ENCODE measurements at places on chromosomes 12 and 14. TPM values are rescaled to one million over a fixed set of nuclear protein-coding genes. Genes with fewer than 3 reads are reported as not detected.

Gene RASSF8
- 32.9 TPM for polyA plus RNA-seq

Gene CLEC4E
- 0.30 TPM for polyA plus RNA-seq

Gene CMKLR1
- 12.7 TPM for polyA plus RNA-seq

Gene C14orf132
- 37.2 TPM for polyA plus RNA-seq

Gene STAB2
- polyA plus RNA-seq: 31.7 TPM

Gene RD3L
- 0.28 TPM for polyA plus RNA-seq

Gene SMIM41
- polyA plus RNA-seq: 2.0 TPM

Gene COX8C
- polyA plus RNA-seq: 0.41 TPM

GRCh38 chr12:120846721-120847120 is 57.4 kb downstream of the SPPL3 start:
- H3K4me3 ChIP-seq: no peak overlapping the region
- peaks cover 12% of the 10 kb centered on the region for H3K4me1 ChIP-seq
- no peaks in the 10 kb centered on the region for H3K36me3 ChIP-seq
- no peak for DNase-seq
- no peaks in the 10 kb centered on the region for H3K27me3 ChIP-seq

GRCh38 chr12:6613015-6613775 is 6.0 kb upstream of the CHD4 start:
- peak; percentile 92 for DNase-seq
- peak overlapping the region; percentile 83 for H3K27ac ChIP-seq
- peaks cover 9% of the 10 kb centered on the region for H3K4me1 ChIP-seq
- H3K4me3 ChIP-seq: no peak overlapping the region

- no peaks in the 10 kb centered on the region for H3K36me3 ChIP-seq
- H3K27me3 ChIP-seq: no peaks in the 10 kb centered on the region
- H3K27ac ChIP-seq: peak overlapping the region; percentile 20
- DNase-seq: no peak
Measured at GRCh38 chr14:74133833-74134481, 49.2 kb downstream of the LIN52 start.

GRCh38 chr12:131428091-131428685 is 282.7 kb upstream of the SFSWAP start:
- no peaks in the 10 kb centered on the region for H3K27me3 ChIP-seq
- no peak overlapping the region for H3K27ac ChIP-seq
- H3K4me3 ChIP-seq: no peak overlapping the region
- no peak for DNase-seq
- no peaks in the 10 kb centered on the region for H3K4me1 ChIP-seq
- no peaks in the 10 kb centered on the region for H3K36me3 ChIP-seq

- H3K4me3 ChIP-seq: peak overlapping the region; percentile 35
- DNase-seq: peak; percentile 62
- no peaks in the 10 kb centered on the region for H3K27me3 ChIP-seq
- H3K4me1 ChIP-seq: peaks cover 10% of the 10 kb centered on the region
Measured at GRCh38 chr12:98456576-98457573, 58.5 kb upstream of the TMPO start.

DNA sequence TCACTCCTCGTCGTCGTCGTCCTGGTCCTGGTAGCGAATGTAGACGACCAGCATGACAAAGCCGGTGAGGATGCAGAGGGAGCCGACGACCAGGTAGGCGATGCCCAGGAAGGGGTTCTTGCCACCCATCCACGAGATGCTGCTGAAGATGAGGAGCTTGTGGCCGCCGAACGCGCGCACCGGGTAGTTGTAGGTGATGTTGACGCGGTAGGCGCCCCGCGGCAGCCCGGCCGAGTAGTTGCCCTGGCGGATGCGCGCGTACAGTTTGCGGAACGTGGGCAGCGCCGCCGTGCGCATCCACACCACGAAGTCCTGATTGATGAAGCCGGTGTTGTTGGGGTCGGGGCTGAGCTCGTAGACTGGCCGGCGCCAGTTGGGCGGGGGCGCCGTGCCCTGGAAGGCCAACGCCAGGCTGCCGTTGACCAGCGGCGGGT is 1.0 kb downstream of the TMEM30B start:
- peak overlapping the region; percentile 67 for H3K4me3 ChIP-seq
- H3K27ac ChIP-seq: peak overlapping the region; percentile 88
- no peaks in the 10 kb centered on the region for H3K36me3 ChIP-seq
- H3K4me1 ChIP-seq: no peaks in the 10 kb centered on the region
- peaks cover 41% of the 10 kb centered on the region for H3K27me3 ChIP-seq

- peak; percentile 86 for DNase-seq
- peak overlapping the region; percentile 16 for H3K4me3 ChIP-seq
- no peaks in the 10 kb centered on the region for H3K36me3 ChIP-seq
- peaks cover 26% of the 10 kb centered on the region for H3K27me3 ChIP-seq
Measured at GRCh38 chr12:109827566-109828550, 5.3 kb downstream of the TRPV4 start.

DNA sequence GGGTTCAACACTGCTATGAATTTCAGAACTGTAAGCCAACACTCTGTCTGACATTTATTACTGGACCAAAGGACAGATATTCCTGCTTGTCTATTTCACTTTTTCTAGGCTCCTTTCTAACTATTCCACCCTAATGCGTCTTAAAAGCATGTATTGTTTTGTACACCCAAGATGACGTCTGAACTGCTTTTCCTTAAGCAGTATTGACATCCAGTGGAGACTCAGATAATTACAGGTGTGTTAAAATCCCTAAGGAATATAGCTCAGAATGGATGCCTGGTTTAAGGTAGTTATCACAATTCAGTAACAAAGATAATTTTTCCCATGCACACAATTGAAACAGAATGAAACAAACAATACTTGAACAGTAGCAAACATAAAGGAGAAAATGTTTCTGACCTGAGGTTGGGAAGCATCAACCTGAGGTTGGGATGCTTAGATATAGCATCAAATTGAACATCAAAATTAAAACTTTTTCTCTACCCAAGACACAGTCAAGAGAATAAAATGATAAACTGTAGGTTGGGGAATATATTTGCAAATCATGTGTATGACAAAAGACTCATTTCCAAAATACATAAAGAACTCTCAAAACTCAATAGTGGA is 93.7 kb upstream of the PTPRR start:
- no peak for DNase-seq
- no peak overlapping the region for H3K27ac ChIP-seq
- H3K4me3 ChIP-seq: no peak overlapping the region
- H3K36me3 ChIP-seq: no peaks in the 10 kb centered on the region
- no peaks in the 10 kb centered on the region for H3K4me1 ChIP-seq

GRCh38 chr14:57182760-57183503 is 85.8 kb downstream of the EXOC5 start:
- H3K4me3 ChIP-seq: no peak overlapping the region
- H3K27me3 ChIP-seq: no peaks in the 10 kb centered on the region
- H3K27ac ChIP-seq: no peak overlapping the region

DNA sequence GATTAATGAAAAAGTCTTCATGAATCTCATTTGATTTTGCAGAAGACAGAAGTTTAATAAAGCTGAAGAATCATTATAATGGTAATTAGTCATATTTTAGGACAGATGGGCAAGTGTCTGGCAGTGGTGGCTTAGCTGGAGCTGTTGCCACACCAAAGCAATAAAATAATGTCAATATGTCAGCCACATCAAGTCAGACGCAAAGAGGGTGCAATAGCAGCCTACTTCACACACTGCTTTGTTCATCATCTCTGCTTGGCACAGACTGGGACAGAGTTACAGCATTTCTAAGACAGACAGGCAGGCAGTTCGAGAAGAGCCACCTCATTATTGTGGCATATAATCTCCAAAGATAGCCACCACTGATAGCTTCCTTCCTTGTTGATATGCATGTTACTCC is 16.9 kb upstream of the KRR1 start:
- H3K27ac ChIP-seq: no peak overlapping the region
- no peaks in the 10 kb centered on the region for H3K4me1 ChIP-seq
- no peaks in the 10 kb centered on the region for H3K36me3 ChIP-seq
- no peaks in the 10 kb centered on the region for H3K27me3 ChIP-seq
- H3K4me3 ChIP-seq: no peak overlapping the region

- H3K27me3 ChIP-seq: no peaks in the 10 kb centered on the region
- no peak for DNase-seq
- no peaks in the 10 kb centered on the region for H3K4me1 ChIP-seq
- H3K27ac ChIP-seq: no peak overlapping the region
Measured at GRCh38 chr14:42140001-42140400, 533.3 kb downstream of the LRFN5 start.

- peak overlapping the region; percentile 74 for H3K4me3 ChIP-seq
- no peaks in the 10 kb centered on the region for H3K27me3 ChIP-seq
- no peak for DNase-seq
- H3K27ac ChIP-seq: peak overlapping the region; percentile 100
- peaks cover 80% of the 10 kb centered on the region for H3K4me1 ChIP-seq
- H3K36me3 ChIP-seq: peaks cover 34% of the 10 kb centered on the region
Measured at GRCh38 chr14:77026930-77027537, 1.5 kb downstream of the IRF2BPL start.

DNA sequence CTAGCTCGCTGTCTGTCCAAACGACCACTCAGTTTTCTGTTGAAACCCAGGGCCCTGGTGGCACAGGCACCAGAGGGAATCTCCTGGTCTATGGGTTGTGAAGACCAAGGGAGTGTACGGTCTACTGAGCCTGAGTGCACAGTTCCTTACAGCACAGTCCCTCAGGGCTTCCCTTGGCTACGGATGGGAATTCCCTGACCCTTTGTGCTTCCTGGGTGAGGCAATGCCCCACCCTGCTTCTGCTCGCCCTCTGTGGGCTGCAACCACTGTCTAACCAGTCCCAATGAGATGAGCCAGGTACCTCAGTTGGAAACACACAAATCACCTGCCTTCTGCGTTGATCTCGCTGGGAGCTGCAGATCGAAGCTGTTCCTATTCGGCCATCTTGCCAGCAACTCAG is 22.6 kb downstream of the GPHN start:
- no peak for DNase-seq
- no peak overlapping the region for H3K4me3 ChIP-seq
- H3K27me3 ChIP-seq: no peaks in the 10 kb centered on the region
- H3K4me1 ChIP-seq: no peaks in the 10 kb centered on the region
- no peaks in the 10 kb centered on the region for H3K36me3 ChIP-seq

DNA sequence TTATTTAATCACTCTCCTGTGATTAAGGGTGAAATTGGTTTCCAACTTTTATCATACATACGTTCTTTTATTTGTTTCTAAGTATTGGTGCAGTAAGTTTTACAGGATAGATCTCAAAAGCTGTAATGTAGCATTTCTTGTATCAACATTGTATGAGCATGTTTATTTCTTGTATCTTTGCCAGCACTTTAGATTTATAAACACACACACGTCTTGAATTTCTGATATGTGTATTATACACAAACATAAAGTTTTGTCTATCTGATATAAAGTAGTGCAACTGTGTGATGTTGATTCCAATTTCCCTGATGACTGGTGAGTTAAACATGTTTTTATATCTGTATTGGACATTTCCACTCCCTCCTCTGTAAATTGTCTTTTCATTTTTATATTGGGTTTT is 134.7 kb downstream of the NOVA1 start:
- no peak overlapping the region for H3K27ac ChIP-seq
- no peak overlapping the region for H3K4me3 ChIP-seq
- H3K27me3 ChIP-seq: no peaks in the 10 kb centered on the region
- DNase-seq: no peak

- DNase-seq: no peak
- no peaks in the 10 kb centered on the region for H3K27me3 ChIP-seq
- no peaks in the 10 kb centered on the region for H3K36me3 ChIP-seq
- H3K4me1 ChIP-seq: no peaks in the 10 kb centered on the region
Measured at GRCh38 chr14:30389134-30389876, 169.7 kb upstream of the G2E3 start.

GRCh38 chr12:13179211-13180074 is 17.1 kb upstream of the EMP1 start:
- H3K27ac ChIP-seq: peak overlapping the region; percentile 53
- no peaks in the 10 kb centered on the region for H3K36me3 ChIP-seq
- DNase-seq: peak; percentile 84
- no peak overlapping the region for H3K4me3 ChIP-seq

DNA sequence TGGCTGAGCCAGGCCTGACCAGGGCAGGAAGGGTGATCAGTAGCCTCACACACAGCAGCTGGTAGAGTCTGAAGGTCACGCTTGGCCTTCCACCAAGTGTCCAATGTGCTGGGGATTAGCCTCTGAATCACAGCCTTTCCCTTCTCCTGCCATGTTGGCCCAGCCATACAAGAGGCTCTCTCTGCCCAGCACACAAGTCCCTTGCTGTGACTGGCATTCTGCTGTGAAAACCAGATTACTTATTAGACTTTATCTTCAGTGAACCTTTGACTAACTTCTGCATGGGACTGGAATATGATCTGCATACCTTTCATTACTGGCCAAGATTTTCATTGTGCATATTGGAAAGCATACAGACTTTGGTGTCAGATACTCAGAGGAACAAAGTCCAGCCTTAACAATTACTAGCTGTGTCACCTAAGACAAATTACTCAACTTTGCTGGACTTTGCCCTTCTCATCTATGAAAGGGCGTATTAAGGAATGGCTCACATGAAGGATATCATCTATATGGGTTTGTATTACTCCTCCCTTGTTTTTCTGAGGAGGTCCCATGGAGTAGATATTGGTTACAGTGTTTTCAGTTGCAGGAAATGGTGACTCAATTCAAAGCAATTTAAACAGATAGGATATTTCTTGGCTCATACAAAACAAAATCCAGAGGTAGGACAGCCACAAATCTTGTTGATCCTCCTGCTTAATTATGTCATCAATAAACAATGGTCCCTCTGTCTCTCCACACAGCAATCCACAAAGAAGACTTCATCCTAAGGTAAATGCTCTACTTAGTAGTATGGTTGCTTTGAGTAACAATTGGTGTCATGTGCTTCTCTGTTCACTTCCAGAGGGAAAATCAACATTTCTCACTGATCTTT is 99.6 kb downstream of the DYRK2 start:
- no peak overlapping the region for H3K4me3 ChIP-seq
- H3K4me1 ChIP-seq: no peaks in the 10 kb centered on the region
- no peak overlapping the region for H3K27ac ChIP-seq
- DNase-seq: no peak
- no peaks in the 10 kb centered on the region for H3K36me3 ChIP-seq

GRCh38 chr12:29208060-29208459 is 59.0 kb downstream of the FAR2 start:
- no peaks in the 10 kb centered on the region for H3K36me3 ChIP-seq
- H3K27me3 ChIP-seq: no peaks in the 10 kb centered on the region
- no peak for DNase-seq
- H3K4me1 ChIP-seq: no peaks in the 10 kb centered on the region
- H3K27ac ChIP-seq: no peak overlapping the region

DNA sequence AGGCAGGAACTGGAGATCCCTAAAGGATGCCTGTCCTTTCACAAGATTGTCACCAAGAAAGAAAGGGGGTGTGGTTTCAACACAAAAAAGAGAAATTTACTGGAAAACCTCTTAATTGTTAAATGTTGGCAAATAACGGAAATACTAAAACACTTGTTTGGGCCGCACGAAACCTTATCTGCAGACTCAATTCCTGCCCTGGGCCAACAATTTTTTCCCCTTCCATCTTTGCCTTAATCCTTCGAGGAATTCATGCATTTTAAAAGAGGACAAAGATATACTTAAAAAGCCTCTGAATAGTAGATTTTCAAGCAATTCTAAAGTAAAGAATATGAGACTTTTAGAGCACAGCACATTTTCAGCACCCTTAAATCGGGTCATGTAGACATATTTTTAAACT is 366.2 kb downstream of the DUSP6 start:
- DNase-seq: no peak
- no peaks in the 10 kb centered on the region for H3K4me1 ChIP-seq
- no peaks in the 10 kb centered on the region for H3K27me3 ChIP-seq
- no peak overlapping the region for H3K27ac ChIP-seq

GRCh38 chr12:104223712-104224111 is 8.1 kb downstream of the TXNRD1 start:
- no peak for DNase-seq
- peaks cover 7% of the 10 kb centered on the region for H3K4me1 ChIP-seq
- H3K27me3 ChIP-seq: no peaks in the 10 kb centered on the region
- H3K36me3 ChIP-seq: no peaks in the 10 kb centered on the region

- H3K27ac ChIP-seq: peak within 1 kb of the TSS; percentile 98
- H3K36me3 ChIP-seq: no peaks in the 10 kb centered on the region
- H3K4me1 ChIP-seq: peaks cover 17% of the 10 kb centered on the region
- DNase-seq: no peak
- peak within 1 kb of the TSS; percentile 41 for H3K4me3 ChIP-seq
Measured at GRCh38 chr12:120292661-120293531, at the start of gene RNU4-1. Gene RNU4-1, minus strand, starts transcription at chr12:120293237.
